Transverse colon (tissue), 4 donors: ENCODE measurements at places on chromosomes 5 and 9. TPM values are rescaled to one million over a fixed set of nuclear protein-coding genes. Genes with fewer than 3 reads are reported as not detected.

TMEM141 gene
- total RNA-seq = 229 TPM

PCDHGA11 gene
- 4.0 TPM for total RNA-seq

DNA sequence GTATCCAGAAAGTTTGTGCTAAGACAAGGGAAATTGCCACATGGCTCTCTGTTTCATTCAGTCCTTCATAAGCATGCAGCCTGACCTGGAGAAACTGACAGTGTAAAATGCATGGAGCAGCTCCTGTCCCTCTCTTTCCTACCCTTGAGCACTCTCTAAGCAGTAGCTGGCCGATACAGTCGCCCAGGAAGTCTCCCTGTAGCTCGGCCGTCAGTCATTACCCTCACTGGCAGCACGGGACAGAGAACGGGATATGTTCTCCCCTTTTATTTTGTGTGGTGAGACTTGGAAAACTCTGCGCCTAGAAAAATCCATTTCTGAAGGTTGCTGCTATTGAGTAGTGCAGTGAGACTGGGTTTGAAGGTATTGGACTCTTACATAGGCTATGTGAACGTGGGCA is 56.8 kb upstream of the KCNMB1 start:
- no peak for DNase-seq
- H3K4me3 ChIP-seq = no peak overlapping the region
- H3K36me3 ChIP-seq = no peaks in the 10 kb centered on the region
- H3K27ac ChIP-seq = no peak overlapping the region

GRCh38 chr5:79229357-79230174 is 6.4 kb upstream of the JMY start:
- H3K27ac ChIP-seq = no peak overlapping the region
- H3K4me1 ChIP-seq = peaks cover 1% of the 10 kb centered on the region
- no peaks in the 10 kb centered on the region for H3K27me3 ChIP-seq
- H3K36me3 ChIP-seq = no peaks in the 10 kb centered on the region
- no peak overlapping the region for H3K4me3 ChIP-seq

DNA sequence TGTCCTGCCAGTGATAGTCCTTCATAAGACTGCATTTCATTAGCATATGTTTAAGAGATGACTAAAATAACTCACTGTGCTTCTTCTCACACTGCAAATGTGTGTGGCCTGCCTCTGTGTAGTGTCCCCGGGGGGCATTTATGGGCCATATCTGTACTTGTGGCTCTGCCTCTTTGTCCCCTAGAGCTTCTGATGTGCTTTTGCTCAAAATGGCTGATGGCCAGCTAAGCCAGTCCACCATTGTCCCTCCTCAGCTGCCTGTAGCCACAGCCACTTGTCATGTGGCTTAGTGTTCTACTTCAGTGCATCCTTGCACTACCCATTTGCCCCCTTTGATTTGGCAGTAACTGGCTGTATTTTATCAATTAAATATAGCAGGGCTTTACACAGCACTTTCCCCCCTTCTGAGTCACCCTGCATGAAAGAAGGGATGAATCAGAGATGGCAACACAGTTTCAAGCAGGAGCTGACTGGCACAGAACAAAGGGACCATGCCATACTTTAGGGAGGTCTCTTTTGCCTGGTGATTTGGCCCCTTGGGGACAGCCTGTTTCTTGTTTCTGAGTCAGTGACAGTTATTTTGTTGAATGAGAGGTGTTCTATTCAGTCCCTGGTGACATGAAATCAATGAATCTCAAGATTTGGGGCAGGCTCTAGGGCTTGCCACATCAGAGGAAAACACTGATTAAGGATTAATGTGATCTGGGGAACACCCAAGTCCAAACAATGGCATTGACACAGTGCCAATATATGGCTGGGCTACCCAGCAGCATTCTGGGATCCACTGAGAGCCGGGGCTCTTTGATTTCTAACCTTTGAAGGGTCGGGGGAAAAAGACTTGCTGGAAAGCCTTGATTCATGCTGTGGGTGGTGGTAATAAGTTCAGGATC is 245.5 kb downstream of the SMARCA2 start:
- no peaks in the 10 kb centered on the region for H3K4me1 ChIP-seq
- no peak overlapping the region for H3K27ac ChIP-seq
- DNase-seq = no peak

DNA sequence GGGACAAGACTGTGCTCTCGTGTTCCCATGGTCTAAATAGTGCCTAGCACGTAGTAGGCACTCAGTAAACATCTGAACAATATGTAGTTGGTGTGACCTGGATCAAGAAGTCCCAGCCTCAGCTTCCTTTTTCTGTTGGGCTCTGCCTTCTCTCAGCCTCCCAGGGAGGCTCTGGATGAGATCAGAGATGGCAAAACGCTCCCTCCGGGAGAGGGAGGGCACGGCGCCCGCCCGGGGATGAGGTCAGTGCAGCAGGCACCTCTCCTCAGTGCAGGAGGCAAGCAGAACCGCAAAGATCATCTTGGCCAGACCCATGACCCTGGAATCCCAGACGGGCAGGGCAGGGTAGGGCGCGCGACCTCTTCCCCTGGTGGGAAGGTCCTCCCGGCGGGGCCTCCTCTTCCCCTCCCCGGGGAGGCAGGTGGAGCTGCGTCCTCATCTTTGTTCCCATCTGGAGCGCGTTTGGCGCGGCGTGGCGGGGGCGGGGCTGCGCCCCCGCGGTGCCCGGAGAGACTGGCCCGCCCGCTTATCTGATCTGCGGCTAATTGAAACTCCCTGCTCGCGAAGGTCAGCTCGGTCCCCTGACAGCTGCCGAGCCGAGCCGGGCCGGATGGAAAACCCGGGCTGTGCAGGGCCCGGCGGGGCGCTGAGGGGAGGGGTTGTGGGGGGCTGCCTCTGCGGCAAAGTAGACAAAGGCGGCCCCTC is 60.9 kb downstream of the CXXC5 start:
- DNase-seq = peak; percentile 53
- H3K27ac ChIP-seq = peak overlapping the region; percentile 52
- H3K27me3 ChIP-seq = peaks cover 30% of the 10 kb centered on the region

GRCh38 chr5:72133212-72133990 is 26.1 kb downstream of the MAP1B start:
- no peak overlapping the region for H3K4me3 ChIP-seq
- DNase-seq = no peak
- no peaks in the 10 kb centered on the region for H3K36me3 ChIP-seq
- H3K4me1 ChIP-seq = no peaks in the 10 kb centered on the region

- no peak overlapping the region for H3K4me3 ChIP-seq
- DNase-seq = no peak
- H3K36me3 ChIP-seq = no peaks in the 10 kb centered on the region
- H3K4me1 ChIP-seq = peaks cover 5% of the 10 kb centered on the region
- H3K27me3 ChIP-seq = no peaks in the 10 kb centered on the region
Observed at GRCh38 chr9:95249986-95250385, 67.5 kb downstream of the FANCC start.

GRCh38 chr5:129804705-129805104 is 56.8 kb downstream of the MINAR2 start:
- no peak for DNase-seq
- H3K36me3 ChIP-seq = no peaks in the 10 kb centered on the region
- H3K4me1 ChIP-seq = no peaks in the 10 kb centered on the region
- H3K27me3 ChIP-seq = no peaks in the 10 kb centered on the region
- H3K27ac ChIP-seq = no peak overlapping the region

TUSC1 gene
- 24.7 TPM for total RNA-seq

GRCh38 chr5:73497497-73498056 is 665 bp upstream of the BTF3 start:
- peaks cover 35% of the 10 kb centered on the region for H3K4me1 ChIP-seq
- DNase-seq = no peak
- peaks cover 3% of the 10 kb centered on the region for H3K36me3 ChIP-seq
- H3K4me3 ChIP-seq = peak overlapping the region; percentile 80

- no peak for DNase-seq
- H3K4me1 ChIP-seq = no peaks in the 10 kb centered on the region
- no peaks in the 10 kb centered on the region for H3K36me3 ChIP-seq
- no peak overlapping the region for H3K27ac ChIP-seq
Observed at GRCh38 chr5:3356016-3356415, 239.6 kb upstream of the IRX1 start.

DCTN4 gene
- total RNA-seq = 55.3 TPM

DNA sequence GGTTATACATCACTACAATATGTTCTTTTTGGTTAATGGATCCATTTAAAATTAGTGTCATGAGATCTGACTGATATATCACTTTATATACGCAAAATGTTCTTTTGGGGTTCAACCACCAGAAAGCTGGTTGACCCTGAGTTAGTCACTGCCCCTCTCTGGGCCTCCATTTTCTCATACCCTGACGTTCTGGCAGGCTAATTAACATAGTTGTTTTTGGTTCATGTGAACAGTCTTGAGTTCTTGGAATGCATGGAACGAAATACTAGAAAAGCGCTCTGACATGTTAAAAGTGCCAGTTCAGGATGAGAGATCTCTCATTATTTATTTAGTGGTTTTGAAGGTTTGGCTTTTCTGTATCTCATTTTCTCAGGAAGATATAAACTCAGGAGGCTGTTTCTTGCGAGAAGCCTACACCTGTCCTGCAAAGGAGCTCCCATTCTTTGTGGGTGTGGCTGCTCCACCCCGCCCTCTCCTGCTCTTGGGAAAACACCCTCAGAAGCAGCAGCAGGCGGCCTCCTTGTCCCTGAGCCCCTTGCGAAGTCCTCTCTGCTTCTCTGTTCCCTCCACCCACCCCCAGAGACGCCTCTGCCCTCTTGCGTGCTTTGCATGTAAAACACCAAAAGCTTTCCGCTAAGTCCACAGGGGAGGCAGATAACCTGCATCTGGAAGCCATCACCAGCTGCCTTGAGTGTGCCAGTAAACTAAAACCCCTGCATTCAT is 302.4 kb upstream of the PANK3 start:
- no peak overlapping the region for H3K4me3 ChIP-seq
- no peaks in the 10 kb centered on the region for H3K4me1 ChIP-seq
- no peaks in the 10 kb centered on the region for H3K36me3 ChIP-seq

- H3K4me1 ChIP-seq = no peaks in the 10 kb centered on the region
- H3K27ac ChIP-seq = no peak overlapping the region
- peaks cover 9% of the 10 kb centered on the region for H3K27me3 ChIP-seq
- H3K4me3 ChIP-seq = no peak overlapping the region
- no peak for DNase-seq
- no peaks in the 10 kb centered on the region for H3K36me3 ChIP-seq
Observed at GRCh38 chr5:77003246-77003645, 27.0 kb upstream of the AGGF1 start.

DNAI1 gene
- not detected for total RNA-seq

- no peaks in the 10 kb centered on the region for H3K27me3 ChIP-seq
- no peak for DNase-seq
- H3K27ac ChIP-seq = no peak overlapping the region
- no peaks in the 10 kb centered on the region for H3K36me3 ChIP-seq
- H3K4me3 ChIP-seq = no peak overlapping the region
Observed at GRCh38 chr5:154076240-154076922, 37.6 kb downstream of the MFAP3 start.

- no peak overlapping the region for H3K4me3 ChIP-seq
- no peak overlapping the region for H3K27ac ChIP-seq
- no peaks in the 10 kb centered on the region for H3K27me3 ChIP-seq
- no peaks in the 10 kb centered on the region for H3K4me1 ChIP-seq
- DNase-seq = no peak
- H3K36me3 ChIP-seq = no peaks in the 10 kb centered on the region
Observed at GRCh38 chr5:74877624-74878304, 11.6 kb upstream of the FAM169A start.

SIT1 gene
- not detected for total RNA-seq

UBAP1 gene
- total RNA-seq = 37.8 TPM
